ENCODE measurements at places on chromosomes 12 and 14.

DNA sequence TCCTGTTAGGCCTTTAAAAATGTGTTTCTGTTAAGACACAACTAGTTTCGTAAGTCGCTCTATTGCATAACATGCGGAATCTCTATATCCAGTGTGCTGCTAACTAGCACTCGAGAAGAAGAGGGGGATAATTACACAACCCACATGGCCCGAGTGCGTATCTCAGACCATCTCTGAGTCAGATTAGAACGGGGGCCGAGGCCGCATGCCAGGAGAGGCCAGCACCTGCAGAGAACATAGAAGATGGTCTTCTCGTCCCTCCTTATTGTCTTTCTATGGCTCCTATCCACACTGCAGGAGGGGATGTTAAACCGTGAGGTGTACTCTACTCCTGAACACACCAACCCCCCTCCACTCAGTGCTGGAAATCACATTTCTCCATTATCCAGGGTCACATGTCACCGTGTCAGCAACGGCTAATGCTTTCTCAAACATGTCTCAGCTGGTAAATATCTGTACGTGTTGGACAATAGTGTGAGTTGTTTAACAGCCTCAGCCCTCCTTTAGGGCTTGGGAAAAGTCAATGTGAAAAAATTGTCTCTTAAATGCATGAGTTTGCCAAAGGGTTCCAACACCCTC, 56.3 kb downstream of the CCDC88C start:
- DNase-seq = no peak

DNA sequence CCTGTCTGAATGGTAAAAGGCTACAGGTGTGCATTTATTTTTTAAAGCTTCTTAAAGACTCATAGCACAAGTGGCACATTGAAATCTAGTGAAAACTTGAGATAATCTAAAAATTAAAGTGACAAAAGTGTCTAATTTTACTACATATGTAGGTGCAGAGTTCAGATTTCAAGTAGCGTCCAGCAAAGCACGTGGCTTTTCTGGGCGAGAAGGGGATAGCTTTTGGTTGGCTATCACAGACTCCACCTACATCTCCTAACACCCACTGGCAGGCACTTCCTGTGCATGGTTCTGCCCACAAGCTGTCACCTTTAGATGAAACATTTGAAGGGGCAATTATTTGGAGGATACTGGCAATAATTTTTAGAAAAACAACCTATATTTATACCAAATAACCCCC, 1.9 kb upstream of the PITPNM2 start:
- DNase-seq = no peak

DNA sequence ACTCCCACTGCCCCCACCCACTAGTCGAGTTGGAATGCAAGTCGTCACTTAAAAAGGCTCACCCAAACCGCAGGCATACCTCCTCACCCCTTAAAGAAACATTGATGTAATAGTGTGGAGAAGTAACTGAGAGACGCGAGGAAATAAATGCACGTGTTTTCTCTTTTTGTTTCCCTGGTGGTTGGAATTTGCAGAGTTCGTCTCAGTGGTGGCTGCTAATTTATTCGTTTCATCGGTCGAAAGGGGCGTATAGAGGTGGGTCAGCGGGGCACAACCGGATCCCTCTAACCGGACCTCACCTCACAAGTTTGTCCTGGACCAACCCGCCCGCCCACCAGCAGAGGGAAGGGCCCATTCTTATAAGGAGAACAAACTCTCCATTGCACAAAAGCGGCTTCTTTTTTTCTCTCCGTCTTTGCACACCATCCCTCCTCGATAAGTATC, 5.0 kb upstream of the NPAS3 start:
- no peak for DNase-seq

DNA sequence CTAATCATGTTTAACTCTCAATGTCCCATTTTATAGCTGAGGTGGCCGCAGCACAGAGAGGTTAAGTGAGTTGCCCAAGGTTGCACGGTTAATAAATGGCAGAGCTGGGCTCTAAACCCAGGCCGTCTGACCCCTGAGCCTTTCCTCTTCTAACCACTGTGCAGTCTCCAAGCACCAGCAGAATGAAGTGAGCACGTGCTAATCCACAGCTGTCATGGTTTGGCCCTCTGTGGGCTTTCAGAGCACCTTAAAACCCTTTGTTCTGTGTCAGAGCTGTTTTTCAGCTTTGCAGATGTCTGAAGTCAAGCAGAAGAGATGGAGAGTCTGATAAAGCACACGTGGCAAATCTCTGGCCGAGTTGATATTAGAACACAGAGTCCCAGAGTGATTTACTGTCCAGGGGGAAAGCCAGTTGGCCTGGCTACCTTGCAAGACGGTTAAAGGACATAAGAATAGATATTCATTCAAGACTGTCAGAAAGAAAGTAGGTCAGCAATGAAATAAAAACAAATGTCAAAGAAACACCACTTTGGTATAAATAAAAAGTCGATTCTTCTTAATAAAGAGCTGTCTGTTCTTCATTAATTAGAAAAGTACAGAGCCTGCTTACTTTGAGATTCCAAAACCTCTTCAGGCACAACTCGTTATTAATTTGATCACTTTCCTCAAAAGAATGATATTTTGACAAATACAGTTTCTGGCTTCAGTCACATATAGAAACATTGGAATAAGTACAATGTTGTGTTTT, 107.3 kb downstream of the CRADD start:
- peak; percentile 25 for DNase-seq

DNA sequence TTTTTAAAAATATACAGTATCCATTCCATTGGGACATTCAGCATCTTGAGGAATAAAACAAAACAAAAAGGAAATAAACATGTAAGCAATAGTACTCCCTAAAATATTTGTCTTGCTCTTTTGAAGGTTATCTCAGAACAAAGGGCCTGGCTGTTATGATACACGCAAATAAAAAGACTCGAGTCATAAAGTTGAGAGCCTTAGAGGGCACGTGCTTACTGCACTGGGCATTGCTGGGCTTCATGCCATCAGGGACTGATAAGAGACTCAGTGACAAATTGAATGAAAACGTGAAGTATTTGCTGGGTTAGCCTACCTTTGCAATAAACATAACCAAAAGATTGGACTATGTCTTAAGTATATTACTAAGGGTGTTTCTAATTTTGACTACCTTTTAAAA, 118.9 kb downstream of the SLC35F4 start:
- no peak for DNase-seq
